Activated T-cell treated with anti-CD3 and anti-CD28 coated beads, Interleukin-2, amount 50 U/mL, for 24 hours (primary cell): ENCODE measurements at places on chromosomes 3 and 15.
A peak's percentile ranks its signal among the peaks of the same experiment; 100 is the strongest.

DNA sequence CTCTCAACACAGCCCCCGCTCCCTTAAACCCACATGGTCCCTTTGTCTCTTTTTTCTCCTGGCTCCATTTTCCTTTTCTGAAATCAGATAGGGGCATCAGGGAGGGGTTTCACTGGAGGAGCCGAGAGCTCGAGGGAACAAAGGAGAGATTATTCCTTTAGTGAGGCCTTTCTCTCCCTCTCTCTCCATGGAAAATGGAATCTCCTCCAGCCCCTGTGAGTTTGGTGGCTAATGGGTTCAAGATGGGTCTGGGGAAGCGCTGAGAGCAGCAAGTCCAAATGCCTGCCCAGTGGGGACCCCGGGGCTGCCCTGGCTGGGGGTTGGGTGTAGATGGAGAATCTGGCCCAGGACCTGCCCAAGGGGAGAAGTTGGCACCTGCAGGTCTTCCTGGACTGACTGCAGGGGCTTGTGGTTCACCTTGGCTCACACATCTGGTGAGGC, 56.8 kb downstream of the ITGA11 start:
- peak; percentile 21 for DNase-seq

- no peak for DNase-seq
Observed at GRCh38 chr3:53250453-53250852, 5.4 kb downstream of the TKT start.

- DNase-seq: peak; percentile 61
Observed at GRCh38 chr15:67076147-67076843, 10.9 kb downstream of the SMAD3 start.

DNA sequence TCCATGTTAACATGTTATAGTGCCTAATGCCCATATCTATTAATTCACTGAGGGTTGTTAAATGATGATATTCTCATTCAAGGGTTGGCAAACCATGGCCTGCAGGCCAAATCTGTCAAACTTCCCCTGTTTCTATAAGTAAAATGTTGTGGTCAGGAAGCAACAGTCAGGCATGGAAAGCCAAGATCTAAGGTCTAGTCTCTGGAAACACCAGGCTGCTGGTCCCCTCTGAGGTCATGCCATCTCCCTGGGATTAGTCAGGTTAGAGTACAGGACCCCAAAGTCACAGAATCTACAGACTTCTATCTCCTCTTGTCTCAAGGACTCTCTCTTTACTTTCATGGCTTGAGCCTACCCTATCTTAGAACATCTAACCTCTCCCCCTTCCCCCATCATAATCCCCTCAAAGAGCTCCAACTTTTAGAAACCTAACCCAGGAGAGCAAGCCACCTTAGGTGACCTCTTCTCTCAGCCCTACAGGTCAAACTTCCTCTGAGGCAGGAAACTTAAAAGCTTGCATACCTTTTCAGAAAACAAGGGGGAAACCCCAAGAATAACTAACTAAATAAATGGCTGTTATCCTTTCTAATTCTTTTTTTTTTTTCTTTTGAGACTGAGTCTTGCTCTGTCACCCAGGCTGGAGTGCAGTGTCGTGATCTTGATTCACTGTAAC, 15.3 kb upstream of the HERC1 start:
- no peak for DNase-seq

DNA sequence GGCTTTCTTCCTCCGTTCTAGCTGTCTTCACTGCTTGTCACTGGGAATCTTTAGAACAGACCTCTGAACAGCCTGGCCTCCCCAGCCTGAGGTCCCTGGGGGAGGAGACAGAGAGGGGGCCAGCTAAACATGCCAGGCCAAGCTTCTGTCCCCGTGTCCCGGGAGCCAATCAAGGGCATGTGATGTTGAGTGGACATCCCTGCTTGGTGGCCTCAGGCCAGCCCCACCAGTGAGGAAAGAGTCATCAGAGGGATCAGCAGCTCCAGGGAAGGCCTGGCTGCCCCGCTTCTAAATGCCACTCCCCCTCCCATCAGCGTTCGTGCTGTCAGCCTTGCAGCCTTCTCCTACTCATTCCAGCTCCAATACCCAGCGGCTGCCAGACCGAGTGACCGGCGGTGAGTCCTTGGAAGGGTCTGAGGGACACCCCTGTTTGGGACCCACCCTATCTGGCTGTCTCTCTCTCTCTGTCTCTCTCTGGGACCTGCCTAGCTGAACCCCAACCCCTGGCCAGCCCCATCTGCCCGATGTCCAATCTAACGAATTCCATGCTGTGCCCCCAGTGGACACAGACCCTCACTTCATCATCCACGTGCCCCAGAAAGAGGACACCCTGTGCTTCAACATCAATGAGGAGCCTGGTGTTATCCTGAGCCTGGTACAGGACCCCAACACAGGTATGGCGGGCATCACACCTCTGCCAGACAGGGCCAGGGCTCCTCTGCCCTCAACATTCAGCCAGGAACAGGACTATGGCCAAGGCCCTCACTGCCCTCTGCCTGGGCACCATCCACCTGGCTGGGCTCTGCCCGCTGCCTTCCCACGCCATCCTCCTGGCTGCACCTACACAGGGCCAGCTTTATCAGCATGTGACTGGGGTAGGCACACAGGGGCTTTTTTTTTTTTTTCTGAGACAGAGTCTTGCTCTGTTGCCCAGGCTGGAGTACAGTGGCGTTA, 6.6 kb upstream of the ITIH3 start:
- DNase-seq: no peak

GRCh38 chr15:74291101-74292071, 55.3 kb downstream of the CCDC33 start:
- peak; percentile 78 for DNase-seq

GRCh38 chr3:58514405-58514804, 22.5 kb downstream of the KCTD6 start:
- DNase-seq: no peak

DNA sequence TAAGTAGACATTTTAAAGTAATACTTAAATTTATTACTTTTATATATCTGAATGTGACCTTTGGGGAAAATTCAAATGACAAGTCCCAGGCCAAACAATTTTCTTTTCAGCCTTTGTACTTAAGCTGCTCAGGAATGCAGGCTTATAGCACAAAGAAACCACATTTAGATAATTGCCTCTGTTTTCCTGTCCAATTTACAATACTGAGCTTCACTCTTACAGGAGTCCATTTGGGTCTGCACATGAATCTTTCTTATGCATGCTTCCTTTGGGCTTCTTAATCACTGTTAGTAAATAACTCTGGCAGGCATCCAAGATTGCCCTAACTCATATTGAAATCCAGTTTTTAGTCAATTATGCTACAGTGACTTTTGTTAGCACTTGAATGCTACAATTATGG, 459.4 kb upstream of the TGFBR2 start:
- DNase-seq: no peak

GRCh38 chr15:80828796-80829195, 49.6 kb downstream of the CEMIP start:
- no peak for DNase-seq

- no peak for DNase-seq
Observed at GRCh38 chr3:120682095-120682681, at the start of gene HGD. Gene HGD, minus strand, starts transcription at chr3:120682239. Its CDS starts 128 bp downstream, at chr3:120682111.

DNA sequence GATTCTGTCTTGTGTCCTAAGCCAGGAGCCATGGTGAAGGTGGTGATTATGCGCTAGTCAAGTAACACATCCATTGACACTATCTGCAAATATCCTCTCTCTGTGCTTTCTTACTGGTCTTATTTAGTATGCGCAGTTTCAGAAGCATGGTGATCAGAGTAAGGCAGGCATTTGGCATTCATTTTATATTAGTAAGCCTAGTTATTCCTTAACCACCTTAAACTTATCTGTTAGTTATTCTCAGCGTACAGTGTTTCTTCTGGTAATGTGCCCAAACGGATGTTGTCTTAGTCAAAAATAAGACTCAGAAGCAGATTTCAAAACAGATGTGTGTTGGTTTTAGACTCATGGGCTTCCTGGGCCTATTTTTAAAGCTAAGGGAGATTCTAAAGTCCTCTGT, 329.2 kb downstream of the GRM7 start:
- DNase-seq: no peak

- no peak for DNase-seq
Observed at GRCh38 chr15:55574096-55574495, 14.0 kb downstream of the PYGO1 start.

- DNase-seq: peak; percentile 68
Observed at GRCh38 chr15:65054333-65055200, 9.4 kb downstream of the SLC51B start.

GRCh38 chr15:77901251-77901881, 176.1 kb downstream of the TBC1D2B start:
- no peak for DNase-seq

- DNase-seq: no peak
Observed at GRCh38 chr3:132325103-132325606, 7.9 kb downstream of the ACP3 start.

- DNase-seq: no peak
Observed at GRCh38 chr3:130442284-130442683, 74.7 kb upstream of the COL6A6 start.

DNA sequence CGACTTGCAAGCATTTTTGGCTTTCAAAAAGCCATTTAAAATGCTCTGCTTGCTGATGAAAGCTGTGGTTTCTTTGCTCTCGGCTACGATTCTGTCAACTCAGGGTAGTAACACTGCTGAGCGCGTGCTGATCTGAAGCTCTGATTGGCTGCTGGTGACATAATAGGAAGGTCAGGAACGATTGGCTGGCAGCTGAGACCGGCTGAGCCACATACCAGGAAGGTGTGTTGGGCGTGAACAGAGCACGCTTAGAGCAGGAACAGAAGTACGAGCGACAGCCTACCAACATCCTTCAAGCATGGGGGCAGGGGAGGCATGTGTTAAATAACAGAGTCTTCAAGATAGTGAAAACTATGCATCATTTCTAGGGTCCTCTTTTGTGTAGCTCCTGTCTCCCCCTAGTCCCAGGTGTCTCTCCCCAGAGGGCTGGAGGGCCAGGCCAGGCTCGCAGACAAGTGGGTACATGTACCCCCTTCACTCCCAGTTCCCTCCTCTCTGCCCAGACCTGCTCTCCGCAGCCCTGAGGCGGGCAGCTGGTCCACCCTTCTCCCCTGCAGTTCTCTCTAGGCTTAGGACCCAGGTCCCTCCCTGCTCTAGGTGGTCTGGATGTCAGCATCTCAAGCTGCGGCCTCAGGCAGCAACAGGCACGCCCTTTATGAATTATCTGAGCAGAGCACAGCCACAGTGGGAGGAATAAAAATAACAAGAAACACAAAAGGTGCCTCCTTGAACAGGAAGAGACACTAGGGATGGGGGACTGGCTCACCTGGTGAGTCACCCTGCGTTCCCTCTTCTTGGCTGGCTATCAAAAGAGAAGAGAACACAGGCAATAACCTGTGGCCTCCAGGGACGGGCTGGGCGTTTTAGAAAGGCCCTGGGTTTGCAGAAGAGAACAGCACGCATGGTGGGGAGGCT, 76.0 kb downstream of the TAMM41 start:
- peak; percentile 72 for DNase-seq

DNA sequence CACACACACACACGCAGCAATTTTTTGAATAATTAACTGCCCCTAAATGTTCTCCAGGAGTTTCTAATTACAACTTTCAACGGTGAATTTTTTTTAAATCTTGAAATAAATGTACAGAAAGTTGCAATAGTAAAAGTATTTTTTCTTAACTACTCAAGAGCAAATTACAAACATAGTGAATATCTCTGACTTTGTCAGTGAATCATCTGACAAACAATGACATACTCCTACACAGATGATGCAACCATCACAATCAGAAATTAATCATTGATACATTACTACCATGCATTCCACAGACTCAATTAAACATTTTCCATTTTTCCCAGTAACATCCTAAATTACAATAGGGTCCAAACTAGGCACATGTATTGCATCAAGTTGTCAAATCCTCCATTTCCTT, 597.3 kb downstream of the NAALADL2 start:
- DNase-seq: no peak
